ENCODE measurements at places on chromosomes 3 and 15.

GRCh38 chr3:58521917-58522631 is 14.9 kb downstream of the ACOX2 start:
- H3K27me3 ChIP-seq = peaks cover 6% of the 10 kb centered on the region
- H3K4me1 ChIP-seq = no peaks in the 10 kb centered on the region
- no peak overlapping the region for H3K4me3 ChIP-seq
- H3K27ac ChIP-seq = no peak overlapping the region

DNA sequence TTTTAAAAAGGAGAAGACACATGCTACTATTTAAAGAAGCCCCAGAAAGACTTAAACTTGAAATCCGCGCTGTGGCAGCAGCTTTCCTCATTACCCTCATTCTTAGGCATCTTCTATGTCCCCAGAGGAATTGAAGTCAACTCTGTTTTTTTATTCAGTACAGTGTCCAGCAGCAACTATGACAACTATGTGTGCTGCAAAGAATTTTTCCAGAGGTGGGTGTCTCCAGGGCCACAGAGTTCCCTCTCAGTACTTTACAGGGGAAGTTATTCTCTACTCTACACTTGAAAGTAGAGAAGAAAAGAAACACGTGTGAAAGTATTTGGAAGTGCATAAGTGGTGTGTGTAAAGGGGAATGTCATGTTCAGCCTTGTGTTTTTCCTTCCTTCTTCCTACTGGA is 32.0 kb downstream of the GATM start:
- no peak for DNase-seq
- no peak overlapping the region for H3K27ac ChIP-seq
- H3K27me3 ChIP-seq = peaks cover 16% of the 10 kb centered on the region
- H3K4me1 ChIP-seq = no peaks in the 10 kb centered on the region
- no peak overlapping the region for H3K4me3 ChIP-seq
- no peaks in the 10 kb centered on the region for H3K36me3 ChIP-seq

DNA sequence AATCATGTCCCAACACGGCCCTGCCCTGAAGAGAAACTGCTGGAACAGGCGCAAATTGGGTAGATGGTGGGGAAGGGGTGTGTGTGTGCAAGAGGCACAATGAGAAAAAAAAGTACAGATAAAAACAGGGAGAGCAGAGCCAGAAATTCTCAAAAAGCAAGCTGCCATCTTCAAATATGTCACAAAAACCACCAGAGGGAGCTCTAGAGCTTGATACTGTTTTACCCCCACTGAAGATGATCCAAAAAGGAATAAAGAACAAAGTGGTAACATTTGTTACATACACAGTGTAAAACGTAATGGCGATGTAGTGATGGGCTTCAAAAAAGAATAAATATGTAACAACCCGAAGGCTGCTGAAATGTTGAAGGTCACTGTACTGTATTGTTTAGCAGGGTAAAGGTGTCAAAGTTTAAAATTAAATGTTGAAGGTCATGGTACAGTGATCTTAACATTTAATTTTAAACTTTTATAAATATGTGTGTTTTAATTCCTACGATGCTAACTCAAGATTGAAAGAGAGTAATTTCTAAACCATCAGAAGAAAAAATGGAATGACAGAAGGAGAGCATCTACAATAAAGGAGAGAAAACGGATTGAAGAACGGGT is 6.0 kb downstream of the SNRPA1 start:
- peaks cover 45% of the 10 kb centered on the region for H3K4me1 ChIP-seq
- DNase-seq = no peak
- peaks cover 74% of the 10 kb centered on the region for H3K36me3 ChIP-seq
- H3K27me3 ChIP-seq = no peaks in the 10 kb centered on the region
- no peak overlapping the region for H3K27ac ChIP-seq
- H3K4me3 ChIP-seq = no peak overlapping the region

GRCh38 chr3:46848271-46849044 is 14.8 kb downstream of the MYL3 start:
- no peak for DNase-seq
- H3K4me1 ChIP-seq = no peaks in the 10 kb centered on the region
- no peak overlapping the region for H3K4me3 ChIP-seq
- no peaks in the 10 kb centered on the region for H3K36me3 ChIP-seq
- H3K27me3 ChIP-seq = peaks cover 21% of the 10 kb centered on the region
- H3K27ac ChIP-seq = no peak overlapping the region

DNA sequence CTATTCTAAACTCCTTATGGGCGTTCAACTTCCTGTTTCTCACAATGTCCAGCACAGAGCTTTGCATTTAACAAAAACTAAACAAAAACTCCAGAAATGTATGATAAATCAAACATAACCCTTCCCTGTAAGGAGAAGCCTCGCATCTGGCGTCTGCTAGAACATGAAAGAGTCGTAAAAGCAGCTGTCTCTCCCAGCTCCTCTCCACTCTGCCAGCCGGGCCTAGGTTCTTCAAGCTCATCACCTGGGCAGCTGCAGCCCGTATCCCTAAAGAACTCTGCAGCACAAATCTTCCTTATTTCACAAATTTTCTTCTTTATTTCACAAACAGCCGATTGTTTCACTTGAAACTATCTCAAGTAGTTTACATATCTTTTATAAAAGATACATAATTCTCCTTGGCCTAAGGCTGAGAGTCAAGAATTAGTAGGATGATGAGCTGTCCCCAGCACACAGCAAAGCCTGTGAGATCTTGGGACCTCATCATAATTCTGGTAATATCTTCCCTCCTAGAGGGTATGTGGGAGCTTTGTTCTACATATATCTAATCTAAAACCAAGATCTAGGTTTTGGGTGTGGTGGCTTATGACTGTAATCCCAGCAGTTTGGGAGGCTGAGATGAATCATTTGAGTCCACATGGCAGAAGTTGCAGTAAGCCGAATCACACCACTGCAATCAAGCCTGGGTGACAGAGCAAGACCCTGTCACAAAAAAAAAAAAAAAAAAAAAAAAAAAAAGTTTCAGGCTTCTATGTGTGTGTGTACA is 35.3 kb downstream of the ANXA2 start:
- peak overlapping the region; percentile 13 for H3K4me3 ChIP-seq
- DNase-seq = peak; percentile 49
- H3K27me3 ChIP-seq = no peaks in the 10 kb centered on the region
- H3K4me1 ChIP-seq = peaks cover 36% of the 10 kb centered on the region

- no peaks in the 10 kb centered on the region for H3K4me1 ChIP-seq
- no peak overlapping the region for H3K27ac ChIP-seq
- no peaks in the 10 kb centered on the region for H3K36me3 ChIP-seq
- DNase-seq = no peak
- H3K4me3 ChIP-seq = no peak overlapping the region
- peaks cover 11% of the 10 kb centered on the region for H3K27me3 ChIP-seq
These were observed 82.9 kb upstream of the GSK3B start for GRCh38 chr3:120177151-120177550.

GRCh38 chr15:73897441-73898261 is 24.3 kb downstream of the TBC1D21 start:
- peaks cover 5% of the 10 kb centered on the region for H3K27me3 ChIP-seq
- H3K4me1 ChIP-seq = no peaks in the 10 kb centered on the region
- H3K27ac ChIP-seq = no peak overlapping the region

DNA sequence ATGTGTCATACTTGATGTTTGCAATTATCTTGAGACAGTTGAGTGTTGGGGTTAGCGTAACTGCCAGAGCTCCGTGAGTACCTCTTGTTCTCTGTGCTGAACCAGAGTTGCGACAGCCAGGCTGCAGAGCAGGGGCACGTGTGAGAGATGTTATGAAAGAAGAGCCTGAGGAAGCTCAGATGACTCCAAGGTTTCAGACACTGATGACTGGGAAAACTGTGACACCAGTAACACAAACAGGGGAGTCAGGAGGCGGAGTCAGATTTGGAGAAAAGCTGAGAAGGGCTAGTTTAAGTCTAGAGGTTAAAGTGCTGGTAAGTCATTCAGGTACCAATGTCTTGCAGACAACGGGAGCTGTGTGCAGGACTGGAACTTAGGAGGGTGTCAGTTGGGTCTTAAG is 45.0 kb downstream of the BLM start:
- no peaks in the 10 kb centered on the region for H3K27me3 ChIP-seq
- H3K36me3 ChIP-seq = peaks cover 51% of the 10 kb centered on the region
- DNase-seq = no peak
- H3K4me3 ChIP-seq = no peak overlapping the region
- peak overlapping the region; percentile 44 for H3K27ac ChIP-seq
- H3K4me1 ChIP-seq = peaks cover 31% of the 10 kb centered on the region

DNA sequence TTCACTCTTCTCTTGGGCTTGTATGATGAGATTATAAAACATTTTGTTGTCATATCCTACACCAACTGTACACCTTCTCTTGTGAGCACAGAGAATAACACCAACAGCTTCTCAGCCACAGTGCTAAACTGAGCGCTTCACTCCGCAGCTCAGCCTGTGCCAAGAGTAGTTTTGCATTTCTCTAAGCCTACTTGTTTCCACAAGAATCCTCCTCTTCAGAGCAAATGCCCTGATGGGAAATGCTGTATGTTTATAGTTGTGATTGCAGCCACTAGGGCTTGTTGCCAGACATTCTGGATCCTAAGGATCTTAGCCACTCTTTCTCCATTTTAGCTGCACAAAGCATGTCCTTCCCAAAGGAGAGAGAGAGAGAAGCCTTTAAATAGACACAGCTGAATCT is 138.8 kb upstream of the PLXND1 start:
- H3K4me3 ChIP-seq = no peak overlapping the region
- H3K36me3 ChIP-seq = no peaks in the 10 kb centered on the region
- H3K4me1 ChIP-seq = no peaks in the 10 kb centered on the region
- DNase-seq = no peak

DNA sequence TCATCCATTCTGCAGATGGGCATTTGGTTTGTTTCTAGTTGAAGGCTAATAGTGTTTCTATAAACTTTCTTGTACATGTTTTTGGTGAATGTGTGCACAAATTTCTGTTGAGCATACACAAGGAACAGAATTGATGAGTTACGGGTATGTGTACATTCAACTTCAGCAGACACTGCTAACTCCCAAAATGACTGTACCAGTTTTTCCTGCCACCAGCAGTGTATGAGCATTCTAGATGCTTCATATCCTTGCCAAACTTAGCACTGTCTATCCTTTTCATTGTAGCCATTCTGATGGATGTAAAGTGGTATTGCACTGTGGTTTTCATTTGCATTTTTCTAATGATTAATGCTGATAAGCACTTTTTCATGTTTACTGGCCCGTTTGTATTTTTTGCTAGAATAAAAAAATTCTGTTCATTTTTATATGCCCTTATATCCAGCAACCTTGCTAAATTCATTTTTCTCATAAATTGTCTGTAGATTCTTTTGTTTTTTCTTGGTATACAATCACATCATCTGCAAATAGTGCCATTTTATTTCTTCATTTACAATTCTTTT is 110.2 kb downstream of the ATP1B3 start:
- peaks cover under 1% of the 10 kb centered on the region for H3K4me1 ChIP-seq
- no peak overlapping the region for H3K27ac ChIP-seq
- H3K27me3 ChIP-seq = no peaks in the 10 kb centered on the region
- H3K4me3 ChIP-seq = no peak overlapping the region
- H3K36me3 ChIP-seq = no peaks in the 10 kb centered on the region
- DNase-seq = no peak

DNA sequence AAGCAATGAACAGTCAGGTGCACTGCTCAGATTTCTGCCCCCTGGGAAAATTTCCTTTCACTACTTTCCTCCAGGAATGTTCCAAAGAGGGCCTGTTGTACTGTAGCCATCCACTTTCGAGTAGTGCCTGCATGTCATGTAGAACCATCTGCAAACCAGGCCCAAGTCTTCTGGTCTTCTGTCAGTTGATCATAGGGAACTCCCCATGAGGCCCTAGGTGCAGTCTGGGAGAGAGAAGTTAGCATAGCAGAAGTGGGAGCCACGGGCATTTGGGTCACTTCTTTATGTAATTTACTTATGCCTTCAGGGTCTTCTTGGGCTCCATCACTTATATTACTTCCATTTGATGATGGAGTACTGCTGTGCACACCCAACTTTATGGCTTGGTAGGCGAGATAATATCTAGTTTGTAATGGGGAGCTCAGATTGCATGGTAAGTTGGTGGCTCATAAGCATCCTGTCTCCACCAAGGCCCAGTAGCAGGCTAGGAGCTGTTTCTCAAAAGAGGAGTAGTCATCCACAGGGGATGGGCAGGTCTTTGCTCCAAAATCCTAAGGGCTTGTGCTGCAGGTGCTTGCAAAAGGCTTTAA is 151.4 kb downstream of the NFKBIZ start:
- H3K27me3 ChIP-seq = peaks cover 3% of the 10 kb centered on the region
- no peak overlapping the region for H3K27ac ChIP-seq
- peaks cover 7% of the 10 kb centered on the region for H3K36me3 ChIP-seq
- no peak overlapping the region for H3K4me3 ChIP-seq
- no peak for DNase-seq

GRCh38 chr3:52318186-52318816 is 2.2 kb downstream of the DNAH1 start:
- H3K27ac ChIP-seq = no peak overlapping the region
- peaks cover 15% of the 10 kb centered on the region for H3K4me1 ChIP-seq
- no peak for DNase-seq
- peaks cover 2% of the 10 kb centered on the region for H3K36me3 ChIP-seq
- H3K27me3 ChIP-seq = no peaks in the 10 kb centered on the region

- no peak overlapping the region for H3K27ac ChIP-seq
- H3K27me3 ChIP-seq = peaks cover 87% of the 10 kb centered on the region
- H3K36me3 ChIP-seq = no peaks in the 10 kb centered on the region
- no peak for DNase-seq
- no peak overlapping the region for H3K4me3 ChIP-seq
These were observed 7.2 kb downstream of the FOXL2 start for GRCh38 chr3:138939561-138940241.

GRCh38 chr3:44886561-44886960 is 12.2 kb downstream of the TGM4 start:
- no peak for DNase-seq
- H3K27ac ChIP-seq = no peak overlapping the region
- no peaks in the 10 kb centered on the region for H3K4me1 ChIP-seq

DNA sequence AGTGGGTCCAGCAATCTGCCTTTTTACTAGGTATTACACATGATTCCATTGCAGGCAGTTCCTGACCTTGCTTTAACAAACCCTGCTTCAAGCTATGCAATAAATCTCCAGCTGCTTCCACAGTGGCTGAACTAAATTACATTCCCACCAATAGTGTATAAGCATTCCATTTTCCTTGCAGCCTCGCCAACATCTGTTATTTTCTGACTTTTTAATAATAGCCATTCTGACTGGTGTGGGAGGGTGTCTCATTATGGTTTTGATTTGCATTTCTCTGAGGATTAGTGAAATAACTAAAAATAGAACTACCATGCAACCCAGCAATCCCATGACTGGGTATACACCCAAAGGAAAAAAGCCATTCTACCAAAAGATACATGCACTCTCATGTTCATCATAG is 36.4 kb upstream of the DNAJC13 start:
- H3K27ac ChIP-seq = no peak overlapping the region
- no peaks in the 10 kb centered on the region for H3K4me1 ChIP-seq
- H3K4me3 ChIP-seq = no peak overlapping the region
- no peaks in the 10 kb centered on the region for H3K36me3 ChIP-seq

GRCh38 chr3:45035441-45036301 is 9.6 kb downstream of the CLEC3B start:
- DNase-seq = no peak
- peak overlapping the region; percentile 38 for H3K27ac ChIP-seq
- H3K36me3 ChIP-seq = no peaks in the 10 kb centered on the region
- peak overlapping the region; percentile 51 for H3K4me3 ChIP-seq
- H3K4me1 ChIP-seq = peaks cover 22% of the 10 kb centered on the region
- H3K27me3 ChIP-seq = peaks cover 26% of the 10 kb centered on the region

GRCh38 chr15:70557521-70558258 is 205.7 kb downstream of the UACA start:
- peaks cover 24% of the 10 kb centered on the region for H3K27me3 ChIP-seq
- no peaks in the 10 kb centered on the region for H3K36me3 ChIP-seq
- no peak overlapping the region for H3K4me3 ChIP-seq

GRCh38 chr3:45167011-45167911 is 21.1 kb upstream of the CDCP1 start:
- peak overlapping the region; percentile 72 for H3K4me3 ChIP-seq
- H3K36me3 ChIP-seq = peaks cover 4% of the 10 kb centered on the region
- peak overlapping the region; percentile 93 for H3K27ac ChIP-seq
- H3K4me1 ChIP-seq = peaks cover 44% of the 10 kb centered on the region
- H3K27me3 ChIP-seq = peaks cover 4% of the 10 kb centered on the region
- peak; percentile 76 for DNase-seq
